Heart right ventricle (tissue), 16 donors: ENCODE measurements at places on chromosomes 6 and 20.

DNA sequence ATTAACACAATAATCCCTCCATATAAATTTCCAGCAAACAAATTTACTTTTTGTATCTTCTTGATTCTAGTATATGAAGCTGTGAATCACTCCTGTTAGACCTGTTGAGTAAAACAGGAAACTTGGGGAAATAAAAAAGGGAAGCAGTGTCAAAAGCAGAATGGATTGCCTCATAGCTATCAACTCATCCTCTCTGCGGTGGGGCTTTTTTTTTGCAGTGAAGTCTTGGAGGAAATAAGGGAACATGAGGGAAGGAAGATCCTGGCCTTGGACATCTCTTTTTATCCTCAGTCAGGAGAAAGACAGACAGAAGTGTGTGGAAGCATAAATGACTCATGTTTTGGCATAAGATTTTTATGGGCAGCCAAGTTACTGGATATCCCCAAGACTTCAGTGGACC lies 332.5 kb downstream of the TFAP2A start:
- DNase-seq, result no peak

DNA sequence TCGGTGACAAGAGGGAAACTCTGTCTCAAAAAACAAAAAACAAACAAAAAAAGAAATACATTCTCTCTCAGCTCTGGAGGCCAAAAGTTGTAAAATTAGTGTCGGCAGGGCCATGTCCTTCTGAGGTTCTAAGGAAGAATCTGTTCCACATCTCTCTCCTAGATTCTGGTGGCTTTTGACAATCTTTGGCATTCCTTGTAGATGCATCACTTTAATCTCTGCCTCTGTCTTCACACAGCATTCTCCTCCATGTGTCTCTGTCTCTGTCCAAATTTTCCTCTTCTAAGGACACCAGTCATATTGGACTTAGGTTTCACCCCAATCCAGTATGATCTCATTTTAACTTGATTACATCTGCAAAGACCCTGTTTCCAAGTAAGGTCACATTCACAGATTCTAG lies 9.1 kb downstream of the PPP2R5D start:
- DNase-seq, result no peak

- no peak for DNase-seq
These were observed 22.9 kb downstream of the DEK start for GRCh38 chr6:18241208-18242038.

DNA sequence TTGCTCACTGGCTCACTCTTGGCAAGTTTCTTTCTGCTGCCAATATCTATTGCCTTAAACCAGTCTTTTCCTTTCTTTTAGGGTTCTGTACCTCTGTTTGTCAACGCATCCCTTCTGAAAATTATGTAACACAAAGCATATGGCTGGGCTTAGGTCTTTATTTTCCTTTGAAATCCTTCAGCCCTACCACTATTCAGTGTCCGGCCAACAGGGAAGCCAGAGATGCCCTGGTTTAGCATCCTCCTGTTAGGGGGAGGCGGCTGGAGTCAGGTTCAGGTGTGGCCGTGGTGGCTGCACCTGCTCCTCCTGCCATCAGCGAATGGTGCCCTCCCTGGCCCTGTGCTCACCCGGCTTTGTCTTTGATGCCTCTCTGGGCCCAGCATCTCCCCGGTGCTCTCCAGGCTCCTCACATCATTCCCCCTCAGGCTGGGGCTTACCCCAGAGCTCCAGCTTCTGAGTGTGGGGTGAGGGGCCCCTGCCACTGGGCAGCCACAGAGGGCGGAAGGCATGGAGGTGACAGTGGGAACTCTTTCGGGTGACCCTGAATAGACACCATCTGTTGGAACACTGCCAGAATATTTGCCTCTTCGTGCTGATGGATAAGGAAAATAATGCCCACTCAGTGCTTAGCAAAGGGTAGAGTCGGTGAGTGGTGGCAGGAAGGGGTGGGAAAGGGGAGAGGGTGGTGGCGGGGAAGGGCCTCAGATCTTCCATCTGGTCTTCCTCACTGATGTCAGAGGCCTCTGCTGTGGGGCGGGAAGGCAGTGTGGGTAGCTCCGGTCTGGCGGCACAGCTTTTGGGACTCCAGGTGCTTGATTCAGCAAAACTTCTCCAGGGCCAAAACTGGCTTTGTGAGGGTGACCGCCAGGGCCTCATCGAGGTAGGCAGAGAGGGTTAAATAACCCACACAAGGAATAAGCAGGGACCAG lies 97.2 kb downstream of the DACT2 start:
- no peak for DNase-seq

DNA sequence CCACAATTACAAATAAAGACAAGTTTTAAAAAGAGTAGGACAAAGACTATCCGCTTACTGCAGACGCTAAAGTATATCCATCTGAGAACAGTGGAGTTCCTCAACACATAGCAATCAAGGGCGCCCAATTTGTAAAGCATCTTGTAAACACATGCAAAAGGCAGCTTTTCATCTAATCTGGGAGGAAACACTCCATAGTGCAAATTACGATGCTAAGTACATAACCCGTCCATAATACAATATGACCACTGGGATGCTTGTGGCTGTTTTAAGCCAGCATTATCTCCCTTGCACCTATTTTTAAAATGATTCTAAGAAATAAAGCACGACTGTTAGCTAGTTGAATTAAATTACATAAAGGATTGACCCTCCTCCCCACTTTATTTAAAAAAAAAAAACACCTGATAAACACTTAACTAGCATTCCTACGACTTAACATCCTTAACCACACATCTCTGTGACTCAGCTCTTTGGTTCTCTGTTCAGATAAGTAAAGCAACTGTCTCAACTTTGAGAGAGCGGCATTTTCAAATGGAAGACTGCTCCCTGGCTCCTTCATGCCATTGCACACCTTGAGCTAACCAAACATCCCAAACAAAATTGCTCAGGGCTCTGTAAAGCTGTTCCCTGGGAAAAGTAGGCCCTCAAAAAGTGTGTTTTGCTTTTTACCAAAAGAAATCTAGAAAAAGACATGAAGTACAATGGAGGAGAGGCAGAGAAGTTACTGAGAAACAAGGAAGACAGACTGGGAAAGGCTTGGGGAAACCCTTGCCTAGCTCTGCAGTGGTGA lies 14.2 kb downstream of the SLC22A23 start:
- no peak for DNase-seq

DNA sequence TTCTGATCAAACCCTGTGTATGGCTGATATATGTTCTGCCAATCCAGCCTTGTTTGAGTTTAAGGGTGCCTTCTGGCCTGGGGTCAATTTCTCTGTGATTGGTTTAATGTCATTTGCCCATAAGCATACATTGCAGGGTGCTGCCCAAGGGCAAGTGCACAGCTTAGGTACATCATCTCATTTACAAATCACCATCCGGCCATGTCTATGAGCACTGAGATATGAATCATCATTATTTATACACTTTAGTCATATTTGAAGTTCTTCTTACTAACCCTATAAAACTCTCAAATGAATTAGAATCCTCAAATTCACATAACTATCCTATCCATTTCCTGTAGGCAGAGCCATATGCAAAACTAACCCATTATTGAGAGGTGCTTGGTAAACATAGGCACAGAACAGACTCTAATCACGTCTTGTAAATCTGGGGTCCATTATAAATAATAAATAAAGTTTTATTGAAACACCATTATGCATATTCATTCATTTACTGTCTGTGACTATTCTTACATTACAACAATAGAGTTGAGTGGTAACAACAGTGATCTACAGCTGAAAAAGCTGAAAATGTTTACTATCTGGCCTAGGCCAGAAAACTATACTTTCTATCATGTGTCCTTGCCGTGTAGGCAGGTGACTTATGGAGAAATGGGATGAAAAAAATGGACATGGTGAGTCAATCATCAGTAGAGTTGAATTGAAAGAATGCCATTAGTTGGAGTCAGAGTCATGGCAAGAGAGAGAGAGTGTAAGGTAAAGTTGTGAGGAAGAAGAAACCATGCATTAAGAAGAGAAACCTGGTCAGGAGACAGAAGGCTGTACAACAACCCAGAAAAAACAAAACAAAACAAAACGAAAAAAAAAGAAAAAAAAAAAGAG lies 25.0 kb downstream of the KCNQ5 start:
- DNase-seq, result no peak

- no peak for DNase-seq
These were observed 65.5 kb upstream of the TNFAIP3 start for GRCh38 chr6:137801352-137802114.

GRCh38 chr6:26363882-26364701 lies 906 bp upstream of the BTN3A2 start:
- DNase-seq, result no peak

GRCh38 chr6:54291146-54291545 lies 17.1 kb upstream of the TINAG start:
- DNase-seq, result no peak

GRCh38 chr6:123089226-123089625 lies 93.2 kb downstream of the CLVS2 start:
- DNase-seq, result no peak

- no peak for DNase-seq
These were observed 46.7 kb upstream of the STK35 start for GRCh38 chr20:2054911-2055310.

- no peak for DNase-seq
These were observed at the start of gene PNLDC1 for GRCh38 chr6:159800141-159800865. PNLDC1 (plus strand) TSS chr6:159800276; CDS start chr6:159800308, 32 bp downstream.

DNA sequence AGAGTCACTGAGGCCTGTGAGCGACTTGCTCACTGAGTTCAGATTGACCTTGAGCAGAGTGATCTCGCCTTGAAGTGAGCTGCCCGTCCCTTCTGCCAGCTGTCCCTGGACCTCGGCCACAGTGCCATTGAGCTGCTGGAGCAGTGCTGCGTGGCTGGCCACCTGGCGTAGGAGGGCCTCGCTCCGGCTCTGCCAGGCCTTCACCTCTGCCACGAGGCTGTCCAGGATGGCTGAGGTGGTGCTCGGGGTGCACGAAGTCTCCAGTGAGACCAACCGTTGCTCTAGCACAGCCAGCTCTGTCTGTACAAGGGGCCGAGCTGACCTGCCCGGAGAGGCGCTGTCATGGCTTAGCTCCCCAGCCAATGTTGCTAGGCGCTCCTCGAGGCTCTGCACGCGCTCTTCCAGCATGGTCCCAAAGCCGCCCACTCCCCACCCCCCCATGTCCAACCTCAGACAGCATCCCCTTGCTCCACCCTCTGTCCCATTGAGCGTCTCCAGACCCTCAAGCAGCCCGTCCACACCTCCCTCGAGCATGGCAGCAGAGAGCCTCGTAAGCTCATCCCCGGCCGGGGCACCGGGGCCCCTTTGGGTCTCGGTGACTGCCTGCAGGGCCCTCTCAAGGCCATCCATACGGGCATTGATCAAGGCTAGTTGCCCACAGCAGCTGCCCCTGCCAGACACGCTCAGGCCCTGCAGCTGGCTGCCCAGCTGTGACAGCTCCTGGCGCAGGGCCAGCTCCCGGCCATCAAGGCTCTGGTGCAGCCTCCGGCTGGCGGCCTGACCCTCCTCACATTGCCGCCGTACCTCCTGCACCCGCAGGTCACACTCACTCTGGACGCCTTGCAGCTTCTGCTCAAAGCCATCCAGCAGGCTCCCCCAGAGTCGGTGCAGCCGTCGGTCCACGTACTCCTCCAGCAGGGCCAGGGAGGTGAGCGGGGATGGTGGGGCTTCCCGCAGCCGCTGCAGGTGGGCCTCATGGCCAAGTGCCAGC lies 4.6 kb downstream of the EMILIN3 start:
- peak; percentile 58 for DNase-seq

- no peak for DNase-seq
These were observed 24.3 kb upstream of the FANCE start for GRCh38 chr6:35427851-35428321.

DNA sequence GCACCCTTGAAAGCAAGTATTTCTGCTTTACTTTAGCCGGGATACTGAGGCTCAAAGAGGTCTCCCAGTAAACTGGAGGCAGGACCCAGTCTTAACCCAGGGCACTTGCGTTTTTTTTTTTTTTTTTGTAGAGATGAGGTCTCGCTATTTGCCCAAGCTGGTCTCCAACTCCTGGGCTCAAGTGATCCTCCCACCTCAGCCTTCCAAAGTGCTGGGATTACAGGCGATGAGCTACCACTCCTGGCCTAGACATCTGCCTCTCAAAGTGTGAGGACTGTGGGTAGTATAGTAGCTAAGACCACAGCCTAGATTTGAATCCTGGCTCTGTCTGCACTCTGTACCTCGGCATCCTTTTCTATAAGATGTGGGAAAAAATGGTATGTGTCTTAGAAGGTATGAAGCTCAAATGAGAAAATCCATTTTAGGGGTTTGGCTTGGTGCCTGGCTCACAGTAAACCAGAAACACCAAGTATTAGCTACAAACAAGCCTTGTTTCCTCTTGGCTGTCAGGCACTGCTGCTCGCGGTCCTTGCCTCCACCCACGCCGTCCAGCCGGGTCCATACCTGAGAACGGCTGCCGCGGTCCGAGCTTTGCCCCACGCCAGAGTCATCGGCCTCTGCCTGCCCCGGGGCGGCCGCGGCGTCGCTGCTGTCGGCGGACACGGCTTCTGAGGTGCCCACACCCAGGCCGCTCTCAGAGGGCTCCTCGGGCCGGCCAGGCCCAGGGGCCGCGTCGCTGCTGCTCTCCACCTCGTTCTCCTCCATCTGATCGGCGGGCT lies 1.2 kb downstream of the ZNF335 start:
- no peak for DNase-seq
